ENCODE measurements at places on chromosomes 2 and 18.
A peak's percentile ranks its signal among the peaks of the same experiment; 100 is the strongest.

- no peak for DNase-seq
Observed at GRCh38 chr2:19297716-19298115, 60.7 kb downstream of the OSR1 start.

DNA sequence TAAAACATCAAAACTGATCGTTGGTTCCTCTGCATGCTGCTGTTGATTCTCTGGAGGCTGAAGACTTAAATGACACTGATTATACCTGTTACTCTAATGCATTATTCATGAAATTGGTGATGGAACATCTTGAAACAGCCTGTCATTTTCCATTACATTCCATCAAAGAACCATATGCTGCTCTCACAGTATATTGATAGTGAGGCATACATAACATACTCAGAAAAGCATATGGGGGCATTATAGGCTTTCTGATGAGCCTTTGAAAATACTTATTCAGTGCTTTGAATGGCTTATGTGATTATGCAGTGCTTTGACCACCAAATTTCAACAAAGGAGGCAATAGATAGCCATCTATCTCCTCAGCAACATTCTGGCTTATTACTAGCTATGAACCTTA lies 392.1 kb downstream of the CDH19 start:
- DNase-seq, result no peak

GRCh38 chr2:74708296-74708695 lies 54.2 kb downstream of the SEMA4F start:
- no peak for DNase-seq

GRCh38 chr18:21991886-21992285 lies 177.5 kb upstream of the GATA6 start:
- no peak for DNase-seq

- peak; percentile 64 for DNase-seq
Observed at GRCh38 chr2:9844576-9844975, 1.3 kb downstream of the TAF1B start.

- peak; percentile 86 for DNase-seq
Observed at GRCh38 chr2:195486987-195487644, 169.9 kb upstream of the SLC39A10 start.

GRCh38 chr18:38025433-38026038 lies 459.9 kb upstream of the CELF4 start:
- DNase-seq, result peak; percentile 16

DNA sequence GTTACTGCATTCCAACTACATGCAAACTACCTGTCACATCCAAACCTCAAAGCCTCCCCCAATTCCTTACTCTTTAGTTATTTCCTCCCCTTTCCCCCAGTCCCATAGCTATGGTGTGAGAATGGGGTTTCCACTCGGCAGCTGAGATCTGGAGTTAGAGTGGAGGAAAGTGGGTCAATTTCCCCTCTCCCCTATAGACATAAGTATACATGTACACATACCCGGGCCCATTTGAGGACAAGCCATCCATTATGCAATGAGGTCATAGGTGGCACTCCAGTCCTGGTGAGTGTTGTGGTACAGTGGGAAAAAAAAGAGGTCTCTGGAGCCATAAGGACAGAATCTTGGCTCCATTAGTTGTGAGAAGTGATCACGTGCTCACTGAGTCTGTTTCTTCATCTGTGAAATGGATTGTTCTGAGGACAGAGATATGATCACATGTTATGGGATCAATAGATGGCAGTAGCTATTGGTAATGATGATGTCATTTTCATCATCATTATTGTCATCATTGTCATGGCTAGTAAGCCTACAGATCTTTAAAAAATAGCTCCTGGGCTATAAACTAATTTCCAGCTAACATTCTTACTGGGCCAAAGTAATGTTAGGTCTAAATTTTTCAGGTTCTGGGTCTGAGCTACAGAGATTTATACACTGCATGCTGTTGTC lies 119.0 kb downstream of the BCL2L11 start:
- no peak for DNase-seq

- DNase-seq, result no peak
Observed at GRCh38 chr2:985317-985898, 34.8 kb downstream of the SNTG2 start.

DNA sequence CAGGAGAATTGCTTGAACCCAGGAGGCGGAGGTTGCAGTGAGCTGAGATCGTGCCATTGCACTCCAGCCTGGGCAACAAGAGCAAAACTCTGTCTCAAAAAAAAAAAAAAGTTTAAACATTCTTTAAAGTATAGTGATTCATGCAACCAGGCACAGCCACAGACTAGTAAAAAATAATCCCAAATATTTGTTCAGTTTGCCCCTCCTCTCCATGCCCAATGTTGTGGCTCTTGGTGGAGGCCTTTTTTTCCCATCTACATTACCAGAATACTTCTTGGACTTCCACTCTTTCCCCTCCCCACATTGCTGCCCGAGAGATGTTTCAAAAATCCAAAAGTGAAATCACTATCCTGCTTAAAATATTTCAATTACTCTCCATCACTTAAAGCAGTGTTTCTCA lies 5.1 kb upstream of the MALT1 start:
- DNase-seq, result peak; percentile 50

DNA sequence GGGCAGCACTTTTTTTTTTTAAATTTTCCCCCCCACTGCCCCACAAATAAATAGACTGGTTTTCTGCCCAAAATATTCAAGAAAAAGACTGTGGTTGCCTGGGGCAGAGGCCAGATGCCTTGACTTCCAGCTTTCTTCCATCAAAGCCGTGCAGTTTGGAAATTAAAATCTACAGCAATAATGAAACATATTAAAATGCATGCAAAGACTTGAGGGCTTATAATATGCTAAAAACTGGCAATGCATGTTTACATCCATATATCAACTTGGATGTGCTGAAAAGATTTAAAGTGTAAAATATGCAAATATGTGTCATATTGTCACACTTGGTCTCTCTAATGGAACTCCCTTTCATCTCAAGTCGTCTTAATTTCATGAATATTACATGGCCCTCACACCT lies 2036.2 kb upstream of the PIK3C3 start:
- no peak for DNase-seq

GRCh38 chr2:27296481-27296880 lies 11.8 kb downstream of the UCN start:
- DNase-seq, result no peak

GRCh38 chr18:6605115-6605869 lies 124.2 kb upstream of the ARHGAP28 start:
- DNase-seq, result peak; percentile 40

GRCh38 chr2:132581991-132582738 lies 87.8 kb downstream of the LYPD1 start:
- DNase-seq, result no peak

Data from fibroblast of skin of abdomen (primary cell).